Amygdala (tissue), 56 donors: ENCODE measurements at places on chromosomes 7 and 10.

- no peak for DNase-seq
These were observed 80.3 kb downstream of the LRRC17 start for GRCh38 chr7:102992938-102993717.

DNA sequence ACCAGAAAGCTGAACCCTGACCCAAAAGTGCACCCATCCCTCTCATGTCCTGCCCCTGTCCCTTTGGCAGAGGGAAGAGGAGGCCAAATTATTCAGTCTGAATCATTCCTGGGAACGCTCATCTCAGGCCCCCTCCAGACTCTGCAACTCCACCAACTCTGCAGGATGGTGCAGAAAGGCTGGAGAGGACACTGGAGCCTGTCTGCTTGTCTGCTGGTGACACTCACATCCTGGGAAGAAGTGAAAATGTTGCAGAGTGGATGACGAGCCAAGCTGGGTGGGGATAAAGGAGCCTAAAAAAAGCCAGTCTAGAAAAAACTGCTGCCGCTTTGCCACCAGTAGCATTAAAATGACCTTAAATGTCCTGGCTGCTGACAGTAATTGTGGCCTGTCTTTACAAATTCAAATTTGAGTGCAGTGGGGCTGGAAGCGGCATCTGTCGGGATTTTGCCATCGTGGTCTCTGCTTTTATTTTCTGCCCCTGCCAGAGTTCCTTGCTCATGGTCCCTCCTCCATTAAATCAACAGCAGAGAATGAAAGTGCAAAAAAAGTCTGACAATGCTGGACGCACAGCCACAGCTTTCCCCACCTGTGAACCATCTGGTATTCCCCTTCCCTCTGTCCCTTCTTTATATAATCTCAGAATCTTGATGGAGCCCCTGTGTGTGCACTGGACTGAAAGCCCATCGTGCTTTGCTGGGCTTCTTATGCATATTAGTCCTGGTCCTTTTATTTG lies 63.9 kb downstream of the STK17A start:
- DNase-seq, result no peak

GRCh38 chr10:74923556-74923955 lies 97.2 kb downstream of the KAT6B start:
- no peak for DNase-seq

DNA sequence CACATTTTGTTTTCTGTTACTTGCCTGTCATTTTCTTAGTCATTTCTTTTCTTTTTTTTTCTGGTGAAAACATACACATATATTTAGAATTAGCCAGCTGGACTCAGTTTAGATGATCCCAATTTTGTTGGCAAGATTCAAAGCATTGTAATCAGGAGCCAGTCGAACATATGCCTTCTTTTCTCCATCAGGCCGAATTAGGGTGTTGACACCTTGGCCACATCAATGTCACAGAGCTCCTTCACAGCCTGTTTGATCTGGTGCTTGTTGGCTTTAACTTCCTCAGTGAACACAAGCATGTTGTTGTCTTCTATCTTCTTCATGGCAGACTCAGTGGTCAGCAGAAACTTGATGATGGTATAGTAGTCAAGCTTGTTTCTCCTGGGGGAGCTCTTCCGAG lies 32.6 kb downstream of the PHF14 start:
- no peak for DNase-seq

- no peak for DNase-seq
These were observed 991 bp downstream of the ANKRD61 start for GRCh38 chr7:6032167-6032566.

- no peak for DNase-seq
These were observed 366.6 kb upstream of the PFKP start for GRCh38 chr10:2700626-2701305.

DNA sequence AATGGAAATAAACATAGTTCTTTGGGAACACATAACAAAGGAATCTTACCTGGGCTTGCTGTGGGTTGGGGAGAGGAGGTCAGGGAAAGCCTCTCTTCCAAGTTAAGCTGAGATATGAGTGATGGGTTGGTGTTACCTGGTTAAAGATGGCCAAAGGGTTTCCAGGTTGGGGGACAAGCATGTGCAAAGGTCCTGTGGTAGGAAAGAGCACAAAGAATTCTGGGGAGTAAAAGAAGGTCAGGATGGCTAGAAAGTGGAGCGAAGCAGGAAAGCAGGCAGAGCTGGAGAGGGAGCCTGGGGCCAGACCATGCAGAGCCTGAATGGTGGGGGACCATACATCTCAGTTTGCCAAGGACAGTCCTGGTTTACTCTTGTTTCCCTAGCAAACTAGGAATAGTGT lies 133.2 kb downstream of the CFAP58 start:
- DNase-seq, result no peak

GRCh38 chr10:128480601-128481000 lies 354.4 kb upstream of the MKI67 start:
- DNase-seq, result no peak

DNA sequence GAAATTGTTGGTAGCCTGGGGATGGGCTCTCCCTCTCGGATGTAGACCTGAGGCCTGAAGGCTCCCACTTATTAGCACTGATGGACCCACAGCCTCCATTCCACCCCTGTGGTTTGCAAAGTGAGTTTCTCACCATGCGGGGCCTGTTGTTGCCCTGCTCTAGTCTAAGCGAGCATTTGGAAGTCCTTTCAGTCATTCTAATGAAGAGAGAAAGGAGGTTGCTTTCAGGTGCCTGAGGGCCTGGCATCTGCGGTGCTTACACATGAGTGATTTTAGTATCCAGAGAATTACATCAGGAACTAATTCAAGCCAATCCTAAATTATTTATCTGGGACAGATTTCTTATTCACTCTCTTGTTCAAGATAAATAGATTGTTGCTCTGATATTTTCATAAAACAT lies 61.6 kb downstream of the NAMPT start:
- DNase-seq, result no peak

GRCh38 chr7:137166363-137166762 lies 177.2 kb downstream of the PTN start:
- no peak for DNase-seq

- no peak for DNase-seq
These were observed 288.6 kb upstream of the PHF14 start for GRCh38 chr7:10685040-10685439.

GRCh38 chr7:34807548-34808340 lies 149.7 kb downstream of the NPSR1 start:
- no peak for DNase-seq

GRCh38 chr10:44030132-44030531 lies 354.8 kb downstream of the CXCL12 start:
- no peak for DNase-seq

- no peak for DNase-seq
These were observed 80.6 kb downstream of the DGKB start for GRCh38 chr7:14821757-14822480.

- DNase-seq, result no peak
These were observed 284.4 kb downstream of the USP6NL start for GRCh38 chr10:11326913-11327616.

GRCh38 chr10:19468413-19468812 lies 347.8 kb upstream of the PLXDC2 start:
- DNase-seq, result no peak

DNA sequence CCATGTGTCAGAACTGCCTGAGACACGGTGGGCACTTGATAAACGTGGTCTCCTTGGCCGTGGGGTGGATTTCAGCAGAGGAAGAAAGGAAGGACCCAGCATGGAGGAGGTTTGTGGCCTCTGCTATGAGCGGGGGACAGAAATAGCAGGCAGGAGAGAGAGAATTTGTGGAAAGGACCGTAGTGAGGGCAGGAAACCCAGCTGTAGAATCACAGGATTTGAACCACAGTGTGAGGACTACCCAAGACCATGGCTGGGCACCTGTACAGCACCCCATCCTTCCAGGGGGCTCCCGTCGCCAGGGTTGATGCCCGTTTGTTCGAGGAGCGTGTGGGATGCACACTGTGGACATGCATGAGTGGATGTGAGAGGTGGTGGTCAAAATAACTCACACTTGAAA lies 183.4 kb downstream of the PTPN20 start:
- DNase-seq, result no peak

- no peak for DNase-seq
These were observed 5.5 kb downstream of the AKR1B10 start for GRCh38 chr7:134532954-134533218.

DNA sequence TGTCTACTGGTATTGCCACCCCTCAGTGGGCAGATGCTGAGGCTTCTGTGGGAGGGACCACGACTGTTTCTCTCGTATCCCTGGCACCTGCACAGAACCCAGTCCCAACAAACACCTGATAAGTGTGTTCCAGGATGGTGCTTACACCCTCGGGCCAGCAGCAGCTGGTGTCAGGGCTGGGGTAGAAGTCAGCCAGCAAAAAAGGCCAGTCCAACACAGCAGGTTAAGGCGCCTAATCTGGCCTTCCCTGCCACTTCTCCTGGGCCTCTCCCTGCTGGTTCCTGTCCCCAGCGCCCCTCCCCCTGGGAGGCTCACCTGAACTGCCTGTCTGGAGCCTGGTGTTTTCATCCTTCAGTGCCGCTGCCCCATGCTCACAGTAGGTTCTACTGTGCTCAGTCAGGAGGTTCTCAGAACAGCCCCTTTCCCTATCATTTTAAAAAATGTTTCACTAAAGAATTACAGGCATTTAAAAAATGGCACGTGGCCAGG lies 20.0 kb downstream of the PODXL start:
- no peak for DNase-seq

DNA sequence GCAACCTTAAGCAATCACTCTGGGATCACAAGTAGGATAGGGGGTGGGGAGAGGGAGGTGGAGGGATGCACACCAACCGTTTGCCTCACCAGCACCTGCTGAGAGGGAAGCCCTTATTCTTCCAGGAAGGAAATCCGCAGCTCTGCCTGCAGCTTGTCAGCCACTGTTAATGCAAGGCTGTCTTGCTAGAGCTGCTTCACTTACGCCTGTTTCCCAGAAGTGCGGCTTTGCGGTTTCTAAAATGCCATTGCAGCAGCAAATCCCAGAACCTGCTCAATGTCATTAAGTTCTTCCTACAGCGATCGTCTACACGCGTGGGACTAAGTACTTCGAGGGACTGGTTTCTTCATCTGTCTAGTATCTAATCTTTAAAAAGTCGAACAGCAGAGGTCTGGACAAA lies 191.1 kb downstream of the ZMYND11 start:
- DNase-seq, result no peak

- no peak for DNase-seq
These were observed 310.0 kb downstream of the HPSE2 start for GRCh38 chr10:98925651-98926050.

GRCh38 chr7:140033036-140033435 lies 29.7 kb downstream of the PARP12 start:
- DNase-seq, result no peak

GRCh38 chr10:47034441-47035051 lies 123.3 kb downstream of the PTPN20 start:
- no peak for DNase-seq

GRCh38 chr7:44658979-44659378 lies 52.6 kb downstream of the OGDH start:
- DNase-seq, result no peak

- DNase-seq, result no peak
These were observed 198.3 kb downstream of the NEBL start for GRCh38 chr10:20698837-20699236.

DNA sequence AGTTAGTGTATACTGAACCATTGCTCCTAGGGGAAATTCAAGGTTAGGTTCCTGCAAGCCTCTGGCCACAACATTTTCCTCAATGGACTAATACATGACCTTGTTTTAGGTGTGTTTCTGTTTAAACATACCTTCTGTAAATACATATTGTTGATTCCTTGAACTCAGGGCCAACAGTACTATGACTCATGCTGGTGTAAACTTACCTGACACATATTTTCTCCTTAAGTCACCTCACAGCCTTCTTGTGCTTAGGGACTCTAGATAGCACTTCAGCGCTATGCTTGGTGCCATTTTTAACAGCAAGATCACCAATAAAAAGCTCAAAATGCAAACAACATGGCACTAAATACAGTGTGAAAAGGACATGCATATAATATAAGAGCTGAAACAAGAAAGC lies 176.4 kb downstream of the TAX1BP1 start:
- DNase-seq, result no peak

DNA sequence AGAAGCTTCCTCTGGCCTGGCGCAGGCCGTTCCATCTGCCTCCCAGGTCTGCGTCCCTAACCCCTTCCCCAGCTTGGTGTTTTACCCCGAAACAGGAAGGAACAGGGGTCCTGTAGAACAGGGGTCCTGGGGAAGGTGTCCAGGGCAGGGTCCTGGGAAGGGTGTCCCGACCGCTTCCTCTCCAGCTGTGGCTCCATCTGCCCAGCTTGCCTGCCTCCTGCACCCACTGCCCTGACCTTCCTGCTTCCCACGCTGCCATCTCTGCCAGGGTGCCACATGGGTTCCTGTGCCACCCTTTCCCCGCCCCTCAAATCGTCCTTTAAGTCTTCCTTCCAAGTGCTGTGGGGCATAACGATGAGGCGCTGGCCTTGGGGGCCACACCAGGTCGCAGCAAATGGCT lies 32.4 kb downstream of the WDR86 start:
- DNase-seq, result no peak

DNA sequence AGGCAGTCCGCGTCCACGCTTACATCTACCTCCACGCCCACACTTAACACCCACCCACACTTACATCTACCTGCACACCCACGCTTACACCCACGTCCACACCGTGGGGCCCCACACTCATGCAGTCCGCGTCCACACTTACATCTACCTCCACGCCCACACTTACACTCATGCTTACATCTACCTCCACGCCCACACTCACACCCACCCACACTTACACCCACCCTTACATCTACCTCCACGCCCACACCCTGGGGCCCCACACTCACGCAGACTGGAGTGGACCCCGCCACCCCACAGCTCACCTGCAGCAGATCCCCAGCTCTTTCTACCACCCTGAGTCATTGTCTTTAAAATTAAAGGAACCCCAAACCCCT lies 32.4 kb upstream of the PWWP2B start:
- DNase-seq, result peak; percentile 87

DNA sequence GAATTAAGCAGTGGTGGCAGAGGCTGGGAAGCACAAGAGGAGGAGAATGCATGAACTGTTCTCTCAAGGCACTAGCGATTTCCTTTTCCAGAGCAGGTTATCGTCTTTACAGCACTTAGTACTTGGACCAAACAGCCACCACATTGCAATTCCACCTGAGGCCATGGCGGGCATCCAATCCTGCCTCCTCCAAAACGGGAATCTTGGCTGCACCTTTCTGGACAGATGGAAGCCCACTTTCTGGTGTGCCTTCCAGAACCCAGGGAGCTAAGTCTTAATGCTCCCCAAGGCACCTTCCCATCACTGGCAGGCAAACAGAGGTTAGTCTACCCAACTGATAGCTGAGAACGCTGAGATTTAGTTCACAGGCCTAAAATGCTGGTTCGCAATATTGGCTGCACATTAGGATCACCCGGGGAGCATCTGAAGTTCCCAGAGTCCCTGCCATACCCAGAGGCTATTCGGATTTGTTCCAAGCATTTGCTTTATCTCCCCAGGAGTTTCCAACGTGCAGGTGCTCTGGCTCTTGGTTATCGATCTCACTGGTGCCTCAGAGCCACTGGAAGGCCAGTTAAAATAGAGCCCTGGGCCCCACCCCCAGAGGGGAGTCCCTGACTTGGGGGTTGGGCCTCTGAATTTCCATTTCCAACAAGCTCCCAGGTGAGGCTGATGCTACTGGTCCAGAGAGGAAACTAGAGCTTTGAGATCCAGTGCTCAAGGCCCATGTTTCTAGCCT lies 62.2 kb downstream of the KCNMA1 start:
- no peak for DNase-seq
